ENCODE measurements at places on chromosomes 7 and 10.

- DNase-seq, result no peak
Observed at GRCh38 chr7:70069977-70070376, 471.7 kb downstream of the AUTS2 start.

GRCh38 chr10:71087622-71088021 is 124.7 kb upstream of the UNC5B start:
- DNase-seq, result no peak

DNA sequence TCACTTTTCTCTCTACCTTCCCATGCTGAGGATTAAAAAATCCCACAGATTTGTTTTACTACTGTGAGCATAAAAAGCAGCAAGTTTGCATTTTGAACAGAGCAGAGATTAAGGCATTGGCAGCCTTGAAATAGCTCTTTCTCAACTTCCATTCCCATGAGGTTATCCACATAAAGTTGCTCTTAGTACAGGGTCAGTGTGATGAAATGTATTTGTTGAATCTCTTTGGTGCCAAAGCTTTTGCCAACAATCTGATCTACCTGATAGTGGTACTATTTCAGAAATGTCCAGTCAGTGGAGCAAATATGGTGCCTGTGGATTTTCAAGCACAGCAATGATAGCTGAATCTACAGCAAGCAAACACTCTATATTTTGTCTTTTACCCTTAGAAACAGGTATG is 254.8 kb downstream of the INHBA start:
- DNase-seq, result no peak

DNA sequence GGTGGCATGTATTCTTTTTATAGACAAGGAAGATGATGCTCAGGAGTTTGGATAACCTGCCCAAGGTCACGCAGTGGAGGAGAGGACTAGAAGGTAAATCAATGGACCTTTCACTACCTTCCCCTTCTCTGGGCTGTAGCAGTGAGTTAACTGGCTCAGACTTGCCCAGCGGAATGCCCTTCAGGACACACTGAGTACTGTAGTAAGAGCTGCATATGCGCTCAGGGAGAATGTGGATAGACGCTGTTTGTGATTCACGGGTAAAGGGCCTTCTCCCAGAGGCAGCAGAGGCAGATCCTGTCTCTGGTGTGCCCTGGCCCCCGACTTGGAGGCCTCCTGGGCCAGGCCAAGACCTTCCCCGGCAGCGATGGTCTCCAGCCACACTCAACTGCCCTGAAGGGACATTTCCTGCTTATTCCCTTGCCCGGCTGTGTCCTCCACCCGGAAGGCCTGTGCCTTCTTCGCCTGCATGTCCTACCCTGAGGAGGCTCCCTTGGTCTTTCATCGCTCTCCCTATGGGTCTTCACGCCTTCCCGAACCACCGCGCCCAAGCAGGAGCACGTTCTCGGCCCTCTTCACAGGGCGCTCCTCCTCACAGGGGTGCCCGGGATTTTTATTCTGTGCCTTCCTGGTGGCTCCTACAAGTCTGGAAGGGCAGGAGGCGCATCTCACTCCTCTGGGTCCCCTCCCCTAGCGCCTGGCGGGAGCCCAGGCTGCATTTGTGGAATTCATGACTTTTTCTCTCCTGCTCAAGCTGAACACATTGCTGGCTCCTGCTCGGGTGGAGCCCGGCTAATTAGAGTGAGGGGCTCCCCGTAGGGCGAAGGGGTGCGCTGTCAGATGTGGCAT is 1.8 kb upstream of the IKZF1 start:
- no peak for DNase-seq

DNA sequence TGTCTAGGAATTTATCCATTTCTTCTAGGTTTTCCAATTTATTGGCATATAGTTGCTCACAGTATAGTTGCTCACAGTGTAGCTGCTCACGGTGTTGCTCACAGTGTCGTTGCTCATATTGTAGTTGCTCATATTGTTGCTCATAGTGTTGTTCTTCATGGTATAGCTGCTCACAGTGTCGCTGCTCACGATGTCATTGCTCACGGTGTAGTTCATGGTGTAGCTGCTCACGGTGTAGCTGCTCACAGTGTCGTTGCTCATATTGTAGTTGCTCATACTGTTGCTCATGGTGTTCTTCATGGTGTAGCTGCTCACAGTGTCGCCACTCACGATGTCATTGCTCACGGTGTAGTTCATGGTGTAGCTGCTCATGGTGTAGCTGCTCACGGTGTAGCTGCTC is 7.7 kb upstream of the PRKAR1B start:
- DNase-seq, result no peak

DNA sequence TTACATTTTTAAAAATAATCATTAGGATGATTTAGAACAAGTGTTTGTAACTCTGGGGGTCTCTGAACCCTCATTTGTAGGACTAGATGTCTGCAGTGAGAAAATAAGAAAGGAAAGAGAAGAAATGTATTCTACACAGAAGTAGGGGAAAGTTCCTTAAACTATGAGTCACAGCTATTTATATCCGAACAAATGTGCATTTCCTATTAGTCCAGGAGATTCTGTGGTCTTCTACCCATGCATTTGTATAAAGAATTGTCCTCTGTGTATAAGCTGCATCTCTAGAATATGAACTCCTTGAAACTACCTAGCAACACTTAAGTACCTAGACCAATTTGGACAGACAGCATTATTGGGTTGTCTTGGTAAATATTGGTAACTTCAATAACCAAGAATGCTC is 15.9 kb upstream of the CD36 start:
- DNase-seq, result no peak

- DNase-seq, result no peak
Observed at GRCh38 chr10:3757638-3758490, 27.1 kb downstream of the KLF6 start.

- no peak for DNase-seq
Observed at GRCh38 chr10:6951732-6952131, 371.7 kb upstream of the PRKCQ start.

DNA sequence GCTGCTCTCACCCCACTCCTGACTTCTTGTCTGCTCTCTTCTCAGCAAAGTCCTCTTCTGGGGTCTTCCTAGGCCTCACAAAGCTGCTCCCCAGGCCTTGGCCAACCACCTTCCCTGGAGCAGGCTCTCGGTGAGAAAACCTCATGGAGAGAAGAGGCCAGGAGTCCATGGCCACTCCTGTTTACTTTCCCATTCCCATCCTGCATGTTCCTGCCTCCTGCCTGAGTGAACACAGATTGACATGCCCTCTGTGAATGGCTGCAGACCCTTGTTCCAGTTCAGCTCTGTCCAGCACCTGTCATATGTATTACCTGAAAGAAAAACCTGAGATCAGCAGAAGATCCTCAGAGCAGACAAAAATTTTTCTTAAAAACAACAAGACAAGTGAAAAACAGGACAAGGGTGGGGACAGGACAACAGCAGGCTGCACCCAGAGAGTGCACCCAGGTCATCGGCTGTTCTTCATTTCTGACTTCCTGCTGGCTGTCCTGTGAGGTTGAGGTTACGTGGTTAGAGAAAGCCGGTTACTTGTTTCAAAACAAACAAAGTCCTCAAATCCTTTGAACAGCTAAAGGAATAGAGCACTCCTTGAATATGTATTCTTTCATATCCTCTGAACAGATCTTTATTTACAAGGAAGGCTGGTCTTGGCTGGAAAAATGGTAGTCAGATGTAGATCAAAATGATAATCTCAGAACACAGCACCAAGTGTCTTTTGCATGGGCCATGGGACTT is 34.0 kb upstream of the DLD start:
- no peak for DNase-seq

GRCh38 chr10:49024484-49024883 is 84.8 kb upstream of the LRRC18 start:
- no peak for DNase-seq

- no peak for DNase-seq
Observed at GRCh38 chr10:90745565-90745964, 112.3 kb downstream of the HTR7 start.

DNA sequence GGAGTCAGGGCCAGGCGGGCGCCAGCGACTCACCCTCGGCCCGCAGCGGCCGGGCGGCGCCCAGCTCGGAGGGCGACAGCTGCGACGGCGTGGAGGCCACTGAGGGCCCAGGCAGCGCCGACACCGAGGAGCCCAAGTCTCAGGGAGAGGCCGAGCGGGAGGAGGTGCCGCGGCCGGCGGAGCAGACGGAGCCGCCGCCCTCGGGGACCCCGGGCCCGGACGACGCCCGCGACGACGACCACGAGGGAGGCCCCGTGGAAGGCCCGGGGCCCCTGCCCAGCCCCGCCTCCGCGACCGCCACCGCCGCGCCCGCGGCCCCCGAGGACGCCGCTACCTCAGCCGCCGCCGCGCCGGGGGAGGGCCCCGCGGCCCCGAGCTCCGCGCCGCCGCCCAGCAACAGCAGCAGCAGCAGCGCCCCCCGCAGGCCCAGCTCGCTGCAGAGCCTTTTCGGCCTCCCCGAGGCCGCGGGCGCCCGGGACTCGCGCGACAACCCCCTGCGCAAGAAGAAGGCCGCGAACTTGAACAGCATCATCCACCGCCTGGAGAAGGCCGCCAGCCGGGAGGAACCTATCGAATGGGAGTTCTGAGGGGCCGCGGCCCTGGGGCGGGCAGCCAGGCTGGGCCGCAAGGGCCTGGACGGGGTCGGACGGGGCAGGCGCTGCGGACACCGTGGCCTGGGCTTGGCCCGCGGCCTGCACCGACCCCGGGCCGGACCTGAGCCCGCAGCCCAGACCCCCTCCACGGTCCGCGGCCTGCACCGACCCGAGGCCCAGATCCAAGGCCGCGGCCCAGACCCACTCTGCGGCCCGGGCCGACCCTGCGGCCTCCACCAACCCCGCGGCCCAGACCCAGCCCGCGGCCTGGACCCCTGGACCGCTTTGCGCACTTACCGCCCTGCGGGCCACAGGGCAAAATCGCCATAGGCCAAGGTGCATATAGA is 37.9 kb upstream of the SH2B2 start:
- no peak for DNase-seq

DNA sequence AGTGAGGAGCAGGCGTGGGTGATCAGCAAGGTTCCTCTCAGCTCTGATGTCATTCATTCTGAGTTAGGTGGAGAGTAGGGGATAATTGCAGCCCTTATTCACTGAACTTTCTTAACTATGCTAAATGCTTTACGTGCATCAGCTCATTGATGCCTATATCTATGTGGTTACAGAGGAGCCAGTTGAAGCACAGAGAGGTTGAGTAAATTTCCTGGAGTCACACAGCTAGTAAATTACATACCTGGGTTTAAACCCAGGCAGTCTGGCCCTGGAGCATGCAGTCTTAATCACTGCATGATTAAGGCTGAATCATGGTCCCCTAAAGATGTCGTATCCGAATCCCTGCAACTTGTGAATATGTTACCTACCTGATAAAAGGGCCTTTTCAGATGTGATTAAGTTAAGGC is 99.6 kb downstream of the GRK5 start:
- DNase-seq, result no peak

- DNase-seq, result no peak
Observed at GRCh38 chr10:33067917-33068316, 109.9 kb upstream of the ITGB1 start.

- no peak for DNase-seq
Observed at GRCh38 chr7:140593672-140593982, 47.0 kb downstream of the DENND2A start.

DNA sequence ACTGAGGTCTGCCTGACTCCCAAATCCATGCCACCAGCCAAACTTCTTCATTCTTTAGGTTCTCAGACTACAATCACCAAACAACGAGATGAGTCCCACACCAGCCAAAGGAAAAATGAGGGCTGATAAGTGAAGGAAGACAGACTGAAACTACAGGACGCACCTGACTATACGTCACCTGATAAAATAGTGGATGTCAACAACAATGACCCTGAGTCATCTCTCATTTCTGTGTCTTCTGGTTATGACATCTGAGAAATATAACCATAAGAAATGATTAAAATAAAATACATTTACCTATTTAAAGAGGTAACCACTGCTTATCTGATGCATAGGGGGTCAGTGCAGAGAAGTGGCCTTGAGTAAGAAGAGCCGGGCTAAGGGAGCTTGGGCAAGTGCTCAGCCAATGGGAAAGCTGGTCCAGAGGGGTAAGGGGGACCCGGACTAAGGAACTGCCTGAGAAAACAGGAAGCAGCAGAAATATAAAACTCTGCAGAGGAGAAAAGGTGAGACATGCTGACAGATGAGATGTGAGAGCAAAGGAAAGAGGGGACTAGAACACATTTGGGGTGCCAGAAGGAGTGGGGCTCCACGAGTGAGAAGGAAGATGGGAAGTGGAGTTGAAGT is 51.8 kb downstream of the HIPK2 start:
- DNase-seq, result no peak

DNA sequence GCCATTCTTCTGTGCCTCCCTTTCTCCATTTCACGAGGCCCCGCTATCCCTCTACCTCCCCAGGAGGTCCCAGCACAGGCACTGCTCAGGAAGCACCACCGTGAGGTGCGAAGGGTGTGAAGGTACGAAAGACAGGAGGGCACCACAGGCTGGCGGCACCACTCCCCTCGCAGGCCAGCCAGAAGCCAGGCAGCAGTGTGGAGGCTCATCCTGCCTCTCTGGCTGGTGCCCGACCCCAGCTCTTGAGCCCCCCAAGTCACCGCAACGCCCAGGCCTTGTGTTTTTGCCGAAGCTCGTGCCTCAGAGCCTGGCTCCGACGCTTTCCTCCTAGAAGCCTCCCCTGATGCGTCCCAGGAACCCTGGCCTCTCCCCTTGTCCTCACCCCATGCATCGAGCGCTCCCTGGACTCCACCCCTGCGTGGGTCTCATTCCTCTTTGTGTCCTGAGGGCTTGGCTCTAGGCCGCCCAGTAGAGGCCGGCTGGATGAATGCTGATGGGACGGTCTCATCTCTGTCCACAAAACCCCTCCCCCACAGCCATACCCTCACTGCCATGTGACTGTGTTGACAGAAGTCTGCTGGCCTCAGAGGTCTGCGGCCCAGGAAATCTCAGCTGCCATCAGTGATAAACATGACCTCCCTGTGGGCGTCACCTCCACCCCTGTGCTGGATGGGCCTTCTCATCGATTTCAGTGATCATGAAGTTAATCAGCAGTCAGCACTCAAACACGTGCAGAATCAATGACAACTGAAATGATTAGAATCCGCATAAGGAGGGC is 19.3 kb downstream of the BRI3 start:
- DNase-seq, result no peak

GRCh38 chr7:76139670-76140069 is 62.0 kb upstream of the SRRM3 start:
- no peak for DNase-seq

- no peak for DNase-seq
Observed at GRCh38 chr10:49269523-49269922, 29.4 kb upstream of the C10orf71 start.

GRCh38 chr10:126214679-126215078 is 173.6 kb downstream of the ADAM12 start:
- DNase-seq, result no peak

DNA sequence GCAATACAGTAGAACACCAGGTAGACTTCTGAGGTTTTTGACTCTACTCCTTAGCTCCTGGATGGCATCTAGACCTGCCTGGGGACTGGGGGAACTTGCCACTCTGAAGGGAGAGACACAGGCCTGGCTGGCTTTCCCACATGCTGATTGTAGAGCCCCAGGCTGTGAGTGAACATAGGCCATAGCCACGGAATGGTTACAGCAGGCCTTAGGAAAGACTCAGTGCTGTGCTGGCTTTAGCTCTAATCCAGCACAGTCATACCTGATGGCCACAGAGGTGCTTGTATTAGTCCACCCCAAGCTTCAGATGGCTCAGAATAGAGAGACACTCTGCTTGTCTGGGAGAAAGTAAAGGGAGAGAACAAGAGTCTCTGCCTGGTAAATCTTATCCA is 35.0 kb upstream of the ARHGAP12 start:
- DNase-seq, result no peak

All from hematopoietic multipotent progenitor cell treated with erythropoietin and hydrocortisone succinate and interleukin-3 and kit ligand, for 15 days (in vitro differentiated cells).